GM04504 (cell line): ENCODE measurements at places on chromosomes 4 and X.

DNA sequence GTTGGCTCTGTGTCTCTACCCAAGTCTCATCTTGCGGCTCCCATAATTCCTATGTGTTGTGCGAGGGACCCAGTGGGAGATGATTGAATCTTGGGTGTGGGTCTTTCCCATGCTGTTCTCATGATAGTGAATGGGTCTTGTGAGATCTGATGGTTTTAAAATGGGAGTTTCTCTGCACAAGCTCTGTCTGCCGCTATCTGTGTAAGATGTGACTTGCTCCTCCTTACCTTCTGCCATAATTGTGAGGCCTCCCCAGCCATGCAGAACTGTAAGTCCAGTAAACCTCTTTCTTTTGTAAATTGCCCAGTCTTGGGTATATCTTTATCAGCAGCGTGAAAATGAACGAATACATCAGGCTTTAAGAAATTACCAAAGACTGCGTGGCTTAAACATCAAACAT is 31.2 kb downstream of the STIM2 start:
- DNase-seq = no peak

DNA sequence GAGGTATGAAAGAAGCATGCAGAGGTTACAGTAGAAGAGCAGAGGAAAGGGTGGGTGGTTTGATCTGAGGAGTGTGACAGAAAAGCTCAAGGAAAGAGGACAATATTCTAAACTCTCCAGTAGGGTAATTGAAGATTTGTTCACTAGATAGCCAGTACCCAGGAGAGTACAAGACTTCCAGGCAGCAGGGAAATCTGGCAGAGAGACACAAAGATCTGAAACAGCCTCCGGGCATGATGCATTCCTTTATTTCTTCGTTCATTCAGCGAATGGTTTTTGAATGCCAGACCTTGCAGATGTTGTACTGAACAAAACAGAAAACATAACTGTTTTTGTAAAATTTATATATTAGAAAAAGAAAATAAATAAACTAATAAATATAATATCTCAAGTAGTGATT is 766.6 kb downstream of the FAT4 start:
- peak; percentile 9 for DNase-seq

DNA sequence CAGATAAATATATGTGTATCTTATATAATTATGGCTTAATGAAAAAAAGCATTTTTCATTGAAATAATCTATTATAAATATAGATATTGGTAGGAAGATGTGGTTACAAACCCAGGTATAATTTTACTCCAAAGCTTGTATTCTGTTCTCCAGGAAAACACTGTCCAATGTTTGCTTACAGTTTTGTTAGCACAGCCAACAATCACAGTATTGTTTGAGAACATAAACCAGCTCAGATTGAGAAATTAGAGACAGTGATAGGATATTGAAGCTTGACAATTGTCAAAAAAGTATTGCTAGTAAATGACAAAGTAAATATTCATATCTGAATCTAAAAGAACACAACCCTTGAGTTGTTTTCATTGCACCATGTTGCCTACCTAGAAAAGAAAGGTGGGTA is 228.8 kb downstream of the ADGRL3 start:
- DNase-seq = no peak

- DNase-seq = no peak
Measured at GRCh38 chrX:97402903-97403302, 519.2 kb downstream of the RPA4 start.

GRCh38 chrX:15761564-15762191 is 23.6 kb downstream of the CA5B start:
- DNase-seq = peak; percentile 17

- DNase-seq = no peak
Measured at GRCh38 chr4:155908187-155909139, 5.0 kb downstream of the TDO2 start.

DNA sequence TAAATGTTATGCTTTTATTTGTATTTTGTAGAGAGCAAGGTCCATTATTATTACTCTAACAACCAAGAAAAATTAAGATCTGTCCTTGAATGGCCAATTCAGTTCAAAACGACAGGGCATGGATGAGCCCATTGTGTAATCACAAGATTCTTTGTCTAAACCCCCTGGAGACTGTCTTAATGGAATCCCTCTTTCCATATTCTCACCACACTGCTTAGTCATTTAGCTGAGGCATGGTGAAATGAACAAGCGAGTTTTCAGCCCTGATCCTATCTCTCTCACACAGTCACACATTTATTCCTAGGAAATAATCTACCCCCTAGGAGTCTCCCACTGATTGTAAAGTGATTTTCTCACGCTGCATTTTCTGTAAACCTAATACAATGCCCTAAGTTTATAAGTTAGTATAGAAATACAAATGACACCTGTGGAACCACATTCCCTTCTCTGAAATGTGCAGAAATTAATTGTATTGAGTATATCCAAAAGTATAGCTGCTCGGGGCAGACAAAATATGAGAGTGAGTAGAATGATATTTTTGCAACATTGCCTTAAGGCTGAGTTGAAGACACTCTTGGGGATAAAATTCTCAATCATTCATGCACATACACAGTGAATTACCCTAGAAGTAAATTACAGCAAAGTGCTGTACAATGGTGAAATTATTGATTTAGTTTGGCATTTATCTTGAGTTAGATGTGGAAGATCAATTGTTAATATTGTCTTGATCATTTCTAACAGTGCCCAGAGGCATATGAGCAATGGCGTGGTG is 119.7 kb upstream of the PCDH7 start:
- DNase-seq = no peak
